ENCODE measurements at places on chromosomes 6 and 20.

DNA sequence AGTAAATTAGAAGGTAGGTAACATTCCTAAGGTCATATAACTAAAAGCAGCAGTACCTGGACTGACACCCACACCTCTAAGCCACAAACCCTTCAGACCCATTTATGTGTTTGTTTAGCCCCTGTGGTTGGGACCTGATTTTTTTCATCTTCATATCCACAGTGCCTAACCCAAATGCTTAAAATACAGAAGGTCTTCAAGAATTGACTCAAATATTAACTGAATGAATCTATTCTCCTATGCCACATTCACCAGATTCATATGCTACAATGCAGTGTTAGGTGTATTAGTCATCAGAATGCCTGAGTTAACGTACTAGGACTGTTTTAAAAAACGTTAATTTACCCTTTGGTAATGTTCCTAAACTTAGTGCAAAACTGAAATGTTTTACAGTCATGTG is 124.8 kb downstream of the AHI1 start:
- no peak for DNase-seq

DNA sequence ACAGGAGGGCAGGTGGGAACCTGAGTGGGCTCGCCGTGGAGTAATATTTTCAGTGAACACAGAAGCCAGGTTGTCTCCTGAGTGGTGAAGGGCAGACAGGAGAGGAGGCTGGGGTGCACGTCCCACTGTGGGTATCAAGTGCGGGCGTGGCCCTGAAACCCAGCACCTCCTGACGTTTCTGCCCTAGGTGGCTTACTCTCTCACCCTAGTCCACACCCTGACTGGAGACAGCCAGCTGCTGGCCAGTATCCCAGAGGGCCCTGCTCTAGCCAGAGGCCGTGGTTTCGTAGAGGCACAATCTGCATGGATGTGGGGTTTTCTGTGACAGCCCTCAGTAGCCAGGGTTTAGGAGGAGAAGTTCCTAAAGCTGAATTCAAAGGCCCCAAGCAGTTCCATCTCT is 86.7 kb downstream of the TRERF1 start:
- DNase-seq: no peak

GRCh38 chr20:44431502-44432234 is 44.0 kb upstream of the TTPAL start:
- no peak for DNase-seq

DNA sequence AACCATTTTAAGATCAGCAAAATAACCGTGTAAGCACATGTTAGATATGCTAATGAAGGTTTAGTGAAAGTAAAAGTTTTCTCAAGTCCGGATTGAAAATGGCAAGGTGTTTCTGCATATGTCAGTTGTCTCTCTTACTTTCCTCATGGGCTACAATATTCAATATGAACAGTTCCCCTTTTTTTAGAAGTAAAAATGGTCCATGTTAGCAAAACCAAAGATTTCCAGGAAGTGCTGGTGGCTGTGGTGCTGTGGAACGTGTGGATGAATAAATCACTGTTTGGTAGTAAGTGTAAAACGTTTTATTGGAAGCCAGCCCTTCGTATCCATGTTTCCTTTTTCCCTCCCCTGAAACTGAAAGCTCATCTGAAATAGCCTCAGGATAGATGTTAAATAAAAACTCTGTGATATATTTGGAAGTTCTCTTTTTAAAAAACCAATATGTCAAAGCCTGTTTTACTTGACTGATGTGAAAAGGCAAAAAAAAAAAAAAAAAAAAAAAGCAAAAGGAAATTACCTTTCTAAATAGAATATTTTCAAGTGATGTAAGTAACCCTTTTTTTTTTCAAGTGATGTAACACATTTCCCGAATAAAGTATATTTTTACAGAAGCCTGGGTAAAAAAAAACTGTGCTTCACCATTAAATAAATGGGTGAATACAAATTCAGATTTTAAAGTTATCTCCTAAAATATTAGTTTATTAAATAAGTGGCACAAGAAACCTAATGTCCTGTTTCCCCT is 41.9 kb downstream of the PLEKHG1 start:
- no peak for DNase-seq

- DNase-seq: peak; percentile 38
These were observed 125.7 kb upstream of the HDAC2 start for GRCh38 chr6:114096561-114097172.

DNA sequence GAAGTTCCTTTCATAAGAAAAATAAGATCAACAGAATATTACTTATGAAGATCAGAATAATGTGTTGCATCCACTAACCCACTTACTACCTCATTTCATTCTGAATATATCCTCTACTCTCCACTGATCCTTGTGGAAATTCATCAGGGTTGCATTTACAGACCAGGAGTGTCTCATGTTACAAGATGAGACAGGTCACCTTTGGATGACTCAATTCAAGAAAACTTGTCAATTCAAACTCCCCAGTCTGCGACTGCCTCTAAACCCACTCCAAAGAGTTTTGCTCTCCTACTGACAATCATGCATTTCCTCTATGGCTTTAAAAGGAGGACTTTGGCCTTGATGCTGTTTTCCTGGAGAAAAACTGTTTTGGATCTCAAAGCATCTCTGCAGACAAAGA is 68.4 kb downstream of the ID4 start:
- no peak for DNase-seq

- no peak for DNase-seq
These were observed 8.6 kb upstream of the ACAT2 start for GRCh38 chr6:159753081-159753872.

DNA sequence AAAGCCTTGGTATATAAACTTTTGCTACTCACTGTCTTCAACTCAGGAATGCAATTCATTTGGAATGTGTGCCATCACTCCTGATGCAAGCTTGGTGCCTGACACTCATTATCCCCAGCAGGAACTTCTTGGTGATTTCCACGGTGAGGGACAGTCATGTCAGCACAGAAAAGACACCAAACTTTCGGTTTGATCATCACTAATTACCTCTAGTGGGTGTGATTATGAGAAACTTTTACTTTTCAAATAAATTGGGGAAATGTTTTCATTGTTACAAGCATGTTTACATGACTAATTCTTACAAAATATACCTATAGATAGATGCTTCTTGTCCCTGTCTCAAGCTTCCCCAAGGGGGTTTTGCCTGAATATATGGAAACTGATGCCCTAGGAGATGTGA is 40.9 kb downstream of the RPP40 start:
- no peak for DNase-seq
